ENCODE measurements at places on chromosomes 7 and 10.

DNA sequence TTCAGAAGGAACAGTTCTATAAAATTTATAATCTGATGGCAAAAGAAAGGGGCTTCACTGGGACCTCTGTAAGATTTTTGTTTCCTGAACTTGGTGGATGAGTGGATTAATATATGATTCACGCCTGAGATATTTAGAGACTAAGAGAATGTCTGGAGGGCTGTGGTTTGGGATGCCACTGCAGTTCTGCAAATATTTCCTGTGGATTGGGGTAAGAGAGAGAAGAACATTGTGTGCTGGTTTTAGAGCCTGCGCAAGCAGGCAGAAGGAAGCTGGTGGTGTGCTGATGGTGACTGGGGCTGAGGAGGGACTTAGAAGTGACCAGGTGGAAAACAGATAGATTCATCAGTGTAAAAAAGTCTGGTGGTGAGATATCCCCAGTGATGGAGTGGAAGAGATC, 87.0 kb downstream of the SUGCT start:
- DNase-seq = no peak

- no peak for DNase-seq
These were observed 4.9 kb downstream of the TMEM270 start for GRCh38 chr7:73865738-73866445.

GRCh38 chr10:115441907-115442545, 348.9 kb downstream of the ATRNL1 start:
- DNase-seq = no peak

GRCh38 chr10:24744946-24745345, 21.3 kb upstream of the ARHGAP21 start:
- DNase-seq = no peak

GRCh38 chr7:80131675-80132435, 2.8 kb upstream of the GNAI1 start:
- DNase-seq = no peak

DNA sequence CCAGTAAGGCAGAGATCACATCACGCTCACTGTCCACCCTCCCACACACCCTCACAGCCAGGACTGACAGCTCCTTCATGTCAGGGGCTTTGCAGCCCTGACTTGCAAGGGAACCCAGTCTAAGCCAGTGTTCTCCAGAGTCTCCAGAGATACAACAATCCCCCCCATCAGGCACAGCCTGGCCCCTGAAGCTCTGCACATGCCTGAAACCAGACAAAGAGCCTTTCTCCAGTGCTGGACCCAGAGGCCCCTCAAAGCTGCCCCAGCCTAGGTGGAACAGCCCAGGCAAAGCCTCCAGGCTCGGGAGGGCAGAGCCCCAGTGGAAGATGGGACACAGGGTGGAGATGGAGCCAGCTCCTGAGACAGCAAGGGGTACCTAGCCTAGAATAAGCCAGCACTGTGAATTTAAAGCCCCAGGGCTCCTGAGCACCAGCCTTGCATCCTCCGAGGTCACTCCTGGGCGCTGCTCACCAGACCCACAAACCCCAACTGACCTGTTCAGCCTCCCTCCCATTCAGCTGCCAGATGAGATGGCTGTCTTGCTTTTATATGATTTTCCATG, 50.2 kb downstream of the GRID1 start:
- no peak for DNase-seq

- no peak for DNase-seq
These were observed 209.3 kb downstream of the SDK1 start for GRCh38 chr7:3510101-3511020.

DNA sequence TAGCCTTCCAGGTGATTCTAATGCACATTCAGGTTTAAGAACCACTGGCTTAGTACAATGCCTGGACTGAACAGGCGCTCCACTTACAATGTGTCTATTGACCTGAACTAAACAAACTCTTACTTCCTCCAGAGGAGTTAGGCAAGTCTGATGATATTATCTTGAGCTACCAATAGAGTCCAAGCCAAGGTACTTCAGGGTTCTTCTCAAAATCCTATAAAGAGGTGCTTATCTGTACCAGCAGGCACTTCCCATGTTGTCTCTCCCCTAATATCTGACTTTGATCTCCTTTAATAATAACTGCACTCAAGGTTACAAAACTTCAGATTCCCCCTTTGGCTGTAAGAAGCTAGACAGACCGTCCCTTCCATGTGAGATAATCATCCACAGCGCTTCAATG, 157.0 kb upstream of the SVIL start:
- DNase-seq = no peak

- DNase-seq = no peak
These were observed 1.1 kb upstream of the VOPP1 start for GRCh38 chr7:55573234-55573900.

GRCh38 chr10:43901744-43902504, 253.2 kb upstream of the ZNF32 start:
- no peak for DNase-seq
